Fibroblast of mammary gland (primary cell): ENCODE measurements at places on chromosomes 16 and 17.
A peak's percentile ranks its signal among the peaks of the same experiment; 100 is the strongest.

- peak; percentile 58 for DNase-seq
These were observed at the start of gene HLF for GRCh38 chr17:55264645-55265298. TSS of gene HLF (plus strand) at chr17:55264960. CDS start at chr17:55265485, 525 bp downstream.

DNA sequence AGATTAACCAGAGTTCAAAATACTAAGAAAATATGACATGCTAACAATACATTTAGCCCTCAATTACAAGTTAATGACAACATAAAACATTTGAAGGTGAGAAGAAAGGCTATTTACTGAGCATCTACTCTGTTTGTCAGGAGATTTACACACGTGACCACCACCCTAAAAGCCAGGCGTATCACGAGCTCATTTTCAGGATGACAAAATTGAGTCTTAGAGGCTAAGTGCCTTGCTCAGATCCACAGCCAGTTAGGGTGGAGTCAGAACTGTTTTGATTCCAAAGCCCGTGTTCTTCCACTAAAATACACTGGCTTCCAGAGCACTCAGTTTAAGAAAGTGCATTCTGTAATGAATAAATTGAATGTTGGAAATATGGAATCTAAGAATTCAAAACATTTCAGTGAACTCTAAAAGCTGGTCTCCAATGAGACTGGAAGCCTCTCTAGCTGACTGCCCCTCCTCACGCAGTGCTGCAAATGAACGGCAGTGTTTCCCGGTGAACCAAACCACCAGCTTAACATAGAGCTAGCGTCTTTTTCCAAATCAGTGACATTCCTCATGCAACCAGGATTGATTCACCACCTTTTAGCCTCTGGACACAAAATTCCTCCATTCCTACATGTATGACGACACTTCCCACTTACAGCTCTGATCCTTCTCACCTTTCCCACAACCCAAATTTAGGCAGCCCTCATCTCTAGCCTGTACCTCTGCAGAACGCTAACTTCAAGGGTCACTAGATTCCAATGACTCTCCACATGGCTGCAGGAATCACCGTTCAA is 5.9 kb downstream of the ZDHHC7 start:
- DNase-seq, result peak; percentile 75

GRCh38 chr17:17019891-17020456 is 22.3 kb upstream of the MPRIP start:
- DNase-seq, result no peak

- DNase-seq, result peak; percentile 2
These were observed 7.0 kb upstream of the C1QTNF8 start for GRCh38 chr16:1102921-1103635.

- DNase-seq, result no peak
These were observed 104.4 kb upstream of the CACNG5 start for GRCh38 chr17:66730461-66730923.
